MG63 (cell line): ENCODE measurements at places on chromosomes 12 and 14. TPM values are rescaled to one million over a fixed set of nuclear protein-coding genes. Genes with fewer than 3 reads are reported as not detected.

DNA sequence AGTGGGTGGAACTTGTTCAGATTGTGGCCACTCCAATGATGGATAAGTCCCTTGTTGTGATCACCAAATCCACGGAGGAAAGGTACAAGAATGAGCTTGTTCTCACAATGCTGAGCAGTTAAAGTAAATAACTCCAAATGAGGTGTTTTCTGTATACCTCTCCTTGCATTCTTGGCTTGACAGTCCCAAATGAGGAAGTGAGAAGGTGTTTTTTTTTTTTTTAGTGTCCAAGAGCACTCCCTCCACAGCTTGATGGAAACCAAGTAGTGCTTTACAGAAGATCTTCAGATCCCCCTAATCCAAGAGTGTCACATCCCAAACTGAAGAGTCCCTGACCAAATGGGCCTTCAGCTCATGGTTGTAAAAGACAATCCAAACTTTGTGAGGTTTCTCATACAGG is 153.6 kb downstream of the ATP23 start:
- no peak for DNase-seq

DNA sequence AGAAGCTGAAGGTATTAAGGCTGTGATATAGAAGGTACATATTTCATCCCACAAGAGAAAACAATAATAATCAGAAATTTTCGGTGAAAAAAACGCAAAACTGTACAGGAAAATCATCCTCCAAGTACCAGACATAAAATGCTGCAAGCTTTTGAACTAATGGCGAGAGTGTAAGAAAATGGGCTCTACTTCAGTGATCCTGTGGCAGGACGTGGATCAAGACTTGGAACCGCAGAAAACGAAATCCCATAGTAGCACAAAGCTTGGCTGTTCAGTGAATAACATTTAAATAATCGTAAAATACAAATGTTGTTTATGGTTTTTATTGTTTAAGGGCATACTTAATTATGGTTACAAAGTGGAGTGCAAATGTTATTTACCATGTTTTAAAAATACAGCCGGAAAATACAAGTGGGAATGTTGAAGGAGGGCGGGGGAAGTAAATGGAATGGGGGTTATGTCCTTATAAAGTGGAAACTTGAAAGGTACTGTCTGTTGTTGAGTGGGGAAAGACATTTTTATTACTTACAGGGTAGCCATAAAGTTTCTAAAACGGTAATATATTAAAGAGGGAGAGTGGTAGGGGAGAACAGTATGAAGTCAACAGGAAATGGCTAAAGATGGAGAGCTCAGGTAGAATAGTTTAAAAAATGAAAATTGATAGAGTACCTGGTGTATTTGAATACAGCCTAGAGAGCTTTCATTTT is 1.1 kb downstream of the SMIM10L1 start:
- no peak for DNase-seq

Gene ESPL1
- 22.1 and 23.9 TPM in 2 replicates for total RNA-seq

DNA sequence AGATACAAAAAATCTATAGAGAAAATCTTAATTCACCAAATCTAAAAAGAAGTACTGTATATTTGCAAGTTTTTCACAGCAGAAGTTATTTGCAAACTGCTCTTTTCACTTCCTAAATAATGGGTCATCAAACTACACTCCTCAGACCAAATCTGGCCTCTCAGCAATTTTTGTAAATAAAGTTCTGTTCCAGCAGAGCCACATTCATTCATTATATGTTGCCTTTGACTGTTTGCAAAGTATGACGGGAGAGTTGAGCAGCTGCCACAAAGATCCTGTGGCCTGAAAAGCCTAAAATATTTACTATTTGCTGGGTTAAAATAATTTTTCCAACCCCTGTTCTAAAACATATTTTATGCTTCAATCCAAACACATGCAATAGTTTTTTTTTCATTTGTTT is 1222.3 kb upstream of the SEL1L start:
- no peak for DNase-seq

Gene PDZRN4
- not detected in 2 replicates for total RNA-seq

- no peak for DNase-seq
These were observed 8.2 kb upstream of the LDHB start for GRCh38 chr12:21665816-21666215.

DNA sequence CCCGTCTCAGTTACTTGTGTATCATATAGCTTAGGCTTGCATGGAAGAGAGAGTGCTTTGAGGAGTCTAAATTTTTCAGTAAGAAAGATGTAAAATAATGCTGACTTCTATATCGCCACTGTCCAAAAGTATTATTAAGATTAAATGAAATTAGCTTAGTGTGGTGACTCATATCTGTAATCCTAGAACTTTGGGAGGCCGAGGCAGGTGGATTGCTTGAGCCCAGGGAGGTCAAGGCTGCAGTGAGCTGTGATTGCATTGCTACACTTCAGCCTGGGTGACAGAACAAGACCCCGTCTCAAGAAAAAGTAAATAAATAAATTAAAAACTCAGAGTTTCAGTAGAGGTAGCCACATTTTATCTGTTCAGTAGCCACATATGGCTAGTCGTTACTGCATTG is 23.3 kb downstream of the PAPOLA start:
- no peak for DNase-seq

Gene BATF
- not detected in 2 replicates for total RNA-seq

GRCh38 chr14:68523989-68524725 is 268.7 kb downstream of the ZFP36L1 start:
- DNase-seq = no peak

DNA sequence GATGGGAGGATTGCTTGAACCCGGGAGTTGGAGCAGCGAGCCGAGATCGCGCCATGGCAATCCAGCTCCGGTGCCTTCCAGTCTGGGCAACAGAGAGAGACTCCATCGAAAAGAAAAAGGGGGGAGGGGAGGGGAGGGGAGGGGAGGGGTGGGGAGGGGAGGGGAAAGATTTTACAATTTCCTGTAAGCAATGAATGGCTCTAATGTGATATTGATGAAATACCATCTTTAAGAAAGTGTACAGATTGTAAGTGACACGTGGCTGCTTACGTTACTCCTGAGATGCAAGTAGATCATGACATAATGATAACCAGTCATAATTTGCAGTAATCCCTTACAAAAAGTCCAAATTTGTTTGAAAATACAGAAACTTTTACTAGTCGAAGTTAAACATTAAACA is 1.4 kb downstream of the SLC25A21 start:
- no peak for DNase-seq

DNA sequence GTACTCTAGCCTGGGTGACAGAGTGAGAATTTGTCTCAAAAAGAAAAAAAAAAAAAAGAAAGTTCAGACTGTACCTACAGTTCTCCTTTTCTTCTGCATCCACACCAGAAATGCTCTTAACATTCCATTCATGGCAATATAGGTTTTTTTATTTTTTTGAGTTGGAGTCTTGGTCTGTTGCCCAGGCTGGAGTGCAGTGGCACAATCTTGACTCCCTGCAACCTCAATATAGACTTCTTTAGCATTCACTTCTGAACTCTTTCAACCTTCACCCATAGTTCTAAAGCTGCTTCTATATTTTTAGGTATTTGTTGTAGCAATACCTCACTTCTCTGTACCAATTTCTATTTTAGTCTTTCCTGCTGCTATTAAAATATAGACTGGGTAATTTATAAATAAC is 1095.7 kb downstream of the FLRT2 start:
- DNase-seq = no peak

Gene TAS2R10
- not detected in 2 replicates for total RNA-seq

DNA sequence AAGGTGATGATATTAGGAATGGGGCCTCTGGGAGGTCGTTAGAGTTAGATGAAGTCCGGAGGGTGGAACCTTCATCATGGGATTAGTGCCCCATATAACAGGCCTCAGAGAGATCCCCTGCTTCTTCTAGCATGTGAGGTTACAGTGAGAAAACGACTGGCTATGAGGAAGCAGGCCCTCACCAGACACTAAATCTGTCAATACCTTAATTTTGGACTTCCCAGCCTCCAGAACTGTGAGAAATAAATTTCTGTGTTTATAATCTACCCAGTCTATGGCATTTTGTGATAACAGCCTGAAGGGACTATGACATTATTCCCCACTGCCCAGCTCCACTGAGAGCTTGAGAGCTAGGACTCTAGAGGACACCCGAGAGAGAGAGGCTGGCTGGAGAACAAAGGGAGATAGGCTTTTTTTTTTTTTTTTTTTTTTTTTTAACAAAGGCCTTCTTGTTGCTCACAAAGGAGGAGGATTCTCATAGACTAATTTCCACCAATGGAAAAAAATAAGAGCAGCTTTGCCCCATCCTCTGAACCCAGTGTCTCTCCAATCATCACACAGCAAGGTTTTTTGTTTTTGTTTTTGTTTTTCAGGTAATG is 87.8 kb upstream of the EEA1 start:
- DNase-seq = no peak

Gene ATP5MC2
- total RNA-seq = 213 and 230 TPM in 2 replicates

DNA sequence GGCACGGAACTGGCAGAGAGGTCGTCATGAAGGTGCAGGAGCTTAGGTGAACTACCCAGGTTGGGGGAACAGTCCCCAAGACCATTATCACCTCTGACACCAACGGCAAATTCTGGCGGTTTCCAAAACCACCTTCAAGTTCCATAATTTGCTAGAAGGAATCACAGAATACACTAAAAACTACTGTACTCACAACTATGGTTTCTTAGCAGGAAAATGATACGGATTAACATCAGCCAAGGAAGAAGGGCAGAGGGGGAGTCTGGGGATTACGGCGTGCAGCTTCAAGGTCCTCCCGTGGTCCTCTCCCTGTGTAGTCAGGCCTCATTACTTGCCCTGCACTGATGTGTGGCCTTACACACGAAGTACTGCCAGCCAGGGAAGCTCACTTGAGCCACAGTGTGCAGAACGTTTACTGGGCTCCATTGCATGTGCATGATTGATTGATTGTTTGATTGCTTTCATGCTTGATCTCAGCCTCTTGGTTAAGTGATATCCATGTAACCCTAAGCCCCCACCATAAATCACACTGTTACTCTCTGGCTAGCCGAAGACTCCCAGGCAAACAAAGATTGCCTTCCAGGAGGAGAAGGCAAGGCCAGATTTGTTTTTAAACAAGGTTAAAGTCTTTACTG is 837 bp upstream of the STX2 start:
- DNase-seq = no peak

GRCh38 chr12:101474711-101475386 is at the start of gene SPIC:
Gene SPIC (plus strand): TSS chr12:101475336. CDS start chr12:101476905, 1,569 bp downstream.
- no peak for DNase-seq

Gene TMEM229B
- total RNA-seq = 5.9 TPM in 1 of 2 replicates, not detected in the other

GRCh38 chr14:51432302-51432948 is 192.4 kb downstream of the TMX1 start:
- DNase-seq = no peak

Gene KRT75
- total RNA-seq = not detected in 2 replicates

DNA sequence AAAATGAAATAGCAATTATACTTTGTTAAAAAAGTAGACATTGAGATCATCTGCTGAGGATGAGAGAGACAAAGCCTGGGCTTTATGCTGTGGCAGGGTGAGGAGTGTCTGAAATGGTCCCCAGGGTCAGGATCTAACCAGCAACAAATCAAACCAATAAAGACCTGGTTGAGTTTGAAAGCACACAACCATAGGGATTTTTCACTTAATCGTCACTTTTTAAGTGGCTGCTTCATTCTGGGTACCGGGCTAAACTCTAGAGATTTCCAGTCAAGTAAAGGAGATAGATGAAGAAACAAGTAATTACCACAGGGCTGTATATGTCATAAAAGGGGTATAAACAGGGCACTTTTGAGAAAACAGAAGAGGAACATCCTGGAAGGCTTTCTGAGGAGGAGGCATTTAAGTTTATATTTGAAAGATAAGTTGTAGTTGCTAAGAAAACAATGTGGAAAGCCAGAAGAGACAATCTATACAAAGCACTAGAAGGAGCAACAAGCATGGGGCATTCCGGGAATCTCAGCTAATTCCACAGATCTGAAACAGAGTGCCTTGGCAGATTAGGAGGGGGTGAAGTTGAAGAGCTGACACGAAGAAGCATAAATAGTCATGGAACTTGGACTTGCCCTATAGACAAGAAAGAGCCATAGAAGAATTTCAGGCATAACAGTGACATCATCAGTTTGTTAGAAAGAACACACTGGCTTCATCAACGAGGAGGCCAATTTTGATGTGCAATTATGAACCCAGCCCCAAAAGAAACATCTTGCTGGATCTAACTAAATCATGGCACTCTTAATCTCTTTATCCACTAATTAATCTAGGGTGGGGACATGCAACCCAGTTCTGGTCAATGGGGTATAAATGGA is 46.9 kb upstream of the FRS2 start:
- no peak for DNase-seq

DNA sequence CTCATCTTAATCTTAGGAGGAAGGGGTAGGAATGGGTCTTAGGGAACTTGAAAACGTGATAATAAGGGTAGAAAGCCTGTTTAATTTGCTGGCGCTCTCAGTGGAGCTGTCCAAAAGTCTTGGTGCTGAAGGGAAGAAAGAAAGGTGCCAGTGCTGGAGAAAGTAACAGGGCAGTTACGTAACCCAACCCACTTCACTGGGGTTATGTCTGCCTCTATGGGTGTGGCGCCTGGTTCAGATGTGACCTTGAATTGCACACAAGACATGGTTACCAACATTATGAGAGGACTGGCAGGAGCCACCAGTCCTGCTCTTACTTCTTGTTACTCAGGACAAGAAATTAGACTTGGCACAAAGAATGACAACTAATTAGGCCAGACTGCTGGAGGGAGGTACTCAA is 18.6 kb upstream of the GPATCH2L start:
- no peak for DNase-seq
